ENCODE measurements at places on chromosomes 6 and 20.

DNA sequence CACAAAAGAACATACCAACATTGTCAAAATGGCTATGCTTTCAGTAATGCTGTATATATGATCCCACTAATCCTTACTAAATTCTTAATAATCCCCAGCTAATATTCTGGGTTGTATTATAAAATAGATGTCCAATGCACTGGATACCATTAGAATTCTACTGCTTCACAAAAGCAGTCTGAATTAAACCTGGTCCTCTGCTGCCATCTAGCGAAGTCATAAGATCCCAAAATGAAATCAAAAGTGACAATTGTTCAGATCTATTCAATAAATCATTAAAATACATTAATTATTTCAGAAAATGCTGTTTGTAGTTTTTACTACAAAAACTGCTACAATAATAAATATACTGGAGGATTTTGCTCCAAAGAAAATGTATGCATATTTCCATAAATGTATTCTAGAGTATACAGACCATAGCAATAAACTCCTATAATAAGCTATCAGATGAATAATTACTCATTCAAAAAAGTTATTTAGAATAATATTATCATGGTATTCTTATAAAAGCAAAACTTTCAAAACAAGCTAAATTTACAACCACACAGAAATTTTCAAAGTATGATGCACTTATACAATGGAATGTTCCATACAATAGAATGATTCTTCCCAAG lies 92.6 kb downstream of the RNGTT start:
- no peaks in the 10 kb centered on the region for H3K27me3 ChIP-seq
- H3K4me3 ChIP-seq: no peak overlapping the region
- H3K36me3 ChIP-seq: no peaks in the 10 kb centered on the region
- H3K27ac ChIP-seq: no peak overlapping the region
- no peaks in the 10 kb centered on the region for H3K4me1 ChIP-seq

DNA sequence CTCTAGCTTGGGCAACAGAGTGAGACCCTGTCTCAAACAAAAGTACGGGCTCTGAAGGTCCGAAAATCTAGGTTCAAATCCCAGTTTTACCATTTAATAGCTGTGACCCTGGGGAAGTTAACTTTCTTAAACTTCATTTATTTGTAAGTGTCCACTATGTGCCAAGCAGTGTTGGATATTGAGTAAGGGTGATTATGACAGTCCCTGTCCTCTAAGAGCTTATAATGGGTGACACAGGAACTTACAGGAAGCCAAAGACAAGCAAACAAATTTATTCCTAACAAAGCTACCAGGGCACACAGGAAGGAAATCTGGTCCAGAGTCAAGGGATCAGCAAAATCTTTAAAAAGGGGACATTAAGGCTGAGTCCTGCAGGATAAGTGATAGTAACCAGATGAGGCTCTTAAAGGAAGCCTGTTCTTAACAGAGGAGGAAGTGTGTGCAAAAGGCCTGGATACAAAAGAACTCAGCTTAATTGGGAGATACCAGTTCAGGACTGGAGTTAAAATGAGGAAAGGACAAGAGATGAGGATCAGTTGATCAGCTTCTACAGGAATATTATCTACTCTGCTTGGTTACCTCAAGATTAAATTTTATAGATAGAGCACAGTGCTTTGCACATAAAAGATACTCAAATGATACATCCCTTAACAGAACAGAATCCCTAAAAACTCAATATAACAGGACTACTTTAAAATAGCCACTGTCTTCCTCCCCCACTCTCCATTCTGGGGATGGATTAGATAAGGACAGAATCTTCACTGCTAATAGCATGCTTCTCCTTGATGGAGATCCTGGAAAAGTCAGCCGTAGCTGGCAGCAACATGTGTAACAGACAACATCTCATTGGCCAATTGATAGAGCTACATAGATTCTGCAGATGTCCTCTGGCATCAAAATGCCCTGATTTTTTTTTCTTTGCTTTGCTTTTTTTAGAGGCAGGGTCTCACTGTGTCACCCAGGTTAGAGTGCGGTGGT lies 6.1 kb downstream of the SNX3 start:
- H3K27me3 ChIP-seq: no peaks in the 10 kb centered on the region
- H3K4me3 ChIP-seq: no peak overlapping the region
- H3K4me1 ChIP-seq: no peaks in the 10 kb centered on the region
- no peaks in the 10 kb centered on the region for H3K36me3 ChIP-seq
- H3K27ac ChIP-seq: no peak overlapping the region

- H3K36me3 ChIP-seq: no peaks in the 10 kb centered on the region
- no peaks in the 10 kb centered on the region for H3K27me3 ChIP-seq
- H3K4me1 ChIP-seq: peaks cover 5% of the 10 kb centered on the region
- H3K27ac ChIP-seq: peak overlapping the region; percentile 53
- no peak for DNase-seq
Observed at GRCh38 chr6:79670789-79671188, 39.7 kb downstream of the SH3BGRL2 start.

DNA sequence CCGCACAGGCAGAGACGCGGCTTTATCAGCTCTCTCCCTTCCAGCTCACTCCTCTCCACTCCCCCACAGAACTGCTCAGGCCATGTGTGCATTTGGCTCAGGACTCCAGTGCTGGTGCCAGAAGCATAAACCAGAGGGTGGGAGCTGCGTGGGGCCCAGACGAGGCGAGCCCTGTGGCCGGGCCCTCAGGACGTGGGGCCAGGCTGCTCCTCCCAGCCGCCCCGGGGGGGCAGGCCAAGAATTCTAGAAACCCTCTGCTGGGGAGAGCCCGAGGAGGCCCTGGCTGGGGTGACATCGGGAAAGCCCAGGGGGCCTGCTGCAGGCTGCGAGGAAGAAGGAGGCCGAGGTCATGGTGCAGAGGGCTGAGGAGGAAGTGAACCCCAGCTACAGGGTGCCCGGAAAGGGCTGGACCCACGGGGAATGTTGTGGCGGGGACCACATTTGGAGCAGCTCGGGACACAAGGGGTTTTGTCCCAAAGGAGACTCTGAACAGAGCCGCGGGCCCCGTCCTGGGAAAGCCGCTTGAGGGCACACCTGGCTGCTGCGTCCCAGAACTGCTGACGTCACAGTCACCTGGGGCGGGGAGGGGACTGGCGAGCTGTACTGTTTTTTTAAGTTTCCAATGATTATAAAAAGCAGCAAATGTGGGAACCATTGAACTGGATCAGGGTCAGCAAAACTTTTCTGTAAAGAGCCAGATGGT lies 107.1 kb downstream of the BANF2 start:
- H3K27ac ChIP-seq: peak overlapping the region; percentile 42
- H3K4me1 ChIP-seq: peaks cover 6% of the 10 kb centered on the region
- H3K4me3 ChIP-seq: no peak overlapping the region
- no peak for DNase-seq
- no peaks in the 10 kb centered on the region for H3K36me3 ChIP-seq

GRCh38 chr20:4633379-4633778 lies 88.3 kb upstream of the PRND start:
- H3K4me1 ChIP-seq: no peaks in the 10 kb centered on the region
- H3K27ac ChIP-seq: no peak overlapping the region
- H3K27me3 ChIP-seq: no peaks in the 10 kb centered on the region
- H3K4me3 ChIP-seq: no peak overlapping the region
- no peak for DNase-seq
- H3K36me3 ChIP-seq: no peaks in the 10 kb centered on the region

DNA sequence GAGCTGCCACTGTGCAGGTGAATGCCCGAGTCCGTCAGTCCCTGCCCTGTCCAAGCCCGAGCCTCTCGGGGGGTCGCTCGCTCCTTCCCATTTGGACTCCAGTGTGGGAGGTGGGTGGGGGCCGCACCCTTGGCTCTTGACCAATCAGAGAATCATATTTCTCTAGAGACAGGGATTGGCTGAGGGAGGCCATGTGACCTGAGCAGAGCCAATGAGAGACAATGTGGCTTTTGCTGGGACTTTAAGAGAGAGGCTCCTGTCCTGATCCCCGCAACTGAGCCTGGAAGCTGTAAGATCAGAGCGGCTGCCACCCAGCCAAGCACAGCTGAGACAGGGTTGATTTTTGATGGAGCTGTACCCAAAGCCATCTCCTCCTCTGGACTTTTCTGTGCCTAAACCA lies 199.3 kb downstream of the TFAP2C start:
- no peak for DNase-seq
- no peaks in the 10 kb centered on the region for H3K27me3 ChIP-seq
- no peak overlapping the region for H3K27ac ChIP-seq
- no peaks in the 10 kb centered on the region for H3K4me1 ChIP-seq

Measured in prostate gland (tissue), 2 donors.